IPS DF 6.9 (cell line): ENCODE measurements at places on chromosomes 16 and 17.

DNA sequence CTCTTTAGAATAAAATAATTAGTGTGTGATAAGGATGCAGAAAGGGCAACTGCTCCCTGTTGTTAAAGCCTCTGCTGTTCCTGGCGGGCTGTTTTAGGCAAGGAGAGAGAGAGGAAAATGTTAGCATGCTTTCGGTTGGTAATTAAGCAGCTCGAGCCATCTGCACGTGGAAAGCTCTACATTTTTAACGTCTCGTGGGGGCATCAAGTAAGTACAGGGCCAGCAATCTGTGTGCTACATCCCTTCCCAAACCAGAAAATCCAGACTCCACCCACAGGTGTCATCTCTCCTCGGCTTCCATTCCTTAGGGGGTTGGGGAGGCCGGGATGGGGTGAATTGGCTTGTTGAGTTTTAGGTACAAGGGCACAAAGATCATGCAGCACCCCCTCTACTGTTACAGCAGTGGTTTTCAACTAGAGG lies 62.4 kb upstream of the MARCHF10 start:
- DNase-seq, result no peak

DNA sequence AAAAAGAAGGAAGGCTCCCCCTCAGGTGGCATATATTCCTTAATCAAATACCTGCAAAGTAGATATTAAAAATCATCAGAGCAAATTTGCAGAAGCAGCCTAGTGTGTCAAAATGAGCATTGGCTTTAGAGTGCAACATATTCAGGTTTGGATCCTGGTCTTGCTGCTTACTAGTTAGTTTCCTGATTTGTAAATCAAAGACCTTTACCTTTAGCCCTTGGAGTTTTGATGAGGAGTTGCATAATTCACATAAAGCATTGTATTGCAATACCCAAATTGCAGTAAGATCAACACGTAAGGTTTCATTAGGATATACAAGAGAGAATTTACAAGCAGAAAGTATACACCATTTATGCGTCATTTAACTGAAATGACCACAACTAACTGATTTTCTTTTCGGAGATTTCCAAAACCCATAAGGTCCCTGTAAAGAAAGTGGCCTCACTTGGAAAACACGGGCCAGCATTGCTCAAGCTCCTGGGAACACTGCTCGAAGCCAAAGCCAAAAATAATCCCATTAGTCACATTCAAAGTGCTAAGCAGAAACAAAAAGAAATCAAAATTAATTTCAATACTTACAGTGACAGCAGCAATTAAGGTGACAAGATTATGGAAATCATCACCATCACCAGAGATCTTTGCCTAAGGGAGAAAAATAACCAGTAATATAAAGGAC lies 415.9 kb upstream of the ERCC4 start:
- no peak for DNase-seq

DNA sequence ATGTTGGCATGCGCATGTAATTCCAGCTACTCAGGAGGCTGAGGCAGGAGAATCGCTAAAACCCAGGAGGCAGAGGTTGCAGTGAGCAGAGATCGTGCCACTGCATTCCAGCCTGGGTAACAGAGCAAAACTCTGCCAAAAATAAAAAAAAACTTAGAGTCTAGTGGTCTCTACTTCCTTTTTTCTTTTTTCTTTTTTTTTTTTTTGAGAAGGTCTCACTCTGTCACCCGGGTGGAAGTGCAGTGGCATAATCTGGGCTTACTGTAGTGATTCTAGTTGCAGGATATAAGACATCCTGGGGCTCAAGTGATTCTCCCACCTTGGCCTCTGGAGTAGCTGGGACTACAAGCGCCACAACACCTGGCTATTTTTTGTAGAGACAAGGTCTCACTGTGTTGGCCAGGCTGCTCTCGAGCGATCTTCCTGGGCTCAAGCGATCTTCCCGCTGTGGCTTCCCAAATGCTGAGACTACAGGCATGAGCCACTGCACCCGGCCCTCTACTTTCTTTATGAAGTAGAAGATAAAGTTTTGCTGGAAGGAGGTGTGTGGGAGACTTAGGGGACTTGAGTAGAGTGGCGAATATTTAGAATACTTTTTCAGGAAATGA lies 47.9 kb upstream of the TAOK1 start:
- no peak for DNase-seq

DNA sequence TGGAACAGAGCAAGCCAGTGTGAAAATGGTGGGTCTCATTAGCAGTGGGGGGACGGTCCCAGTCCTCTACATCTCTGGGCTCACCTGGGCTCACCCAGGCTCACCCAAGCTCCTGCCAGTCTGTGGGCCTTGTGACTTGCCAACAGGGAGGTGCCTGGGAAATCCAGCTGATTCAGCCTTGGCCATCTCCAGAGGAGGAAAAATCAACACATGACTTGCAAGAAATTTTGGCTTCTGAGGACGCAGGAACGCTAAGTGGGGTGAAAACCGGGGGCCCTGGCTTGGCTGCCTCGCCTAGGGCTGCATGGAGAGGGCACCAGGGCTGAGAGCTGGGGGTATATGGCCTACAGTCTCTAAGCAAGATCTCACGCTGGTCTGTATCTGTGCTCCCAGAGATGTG lies 47.7 kb downstream of the VAC14 start:
- no peak for DNase-seq

DNA sequence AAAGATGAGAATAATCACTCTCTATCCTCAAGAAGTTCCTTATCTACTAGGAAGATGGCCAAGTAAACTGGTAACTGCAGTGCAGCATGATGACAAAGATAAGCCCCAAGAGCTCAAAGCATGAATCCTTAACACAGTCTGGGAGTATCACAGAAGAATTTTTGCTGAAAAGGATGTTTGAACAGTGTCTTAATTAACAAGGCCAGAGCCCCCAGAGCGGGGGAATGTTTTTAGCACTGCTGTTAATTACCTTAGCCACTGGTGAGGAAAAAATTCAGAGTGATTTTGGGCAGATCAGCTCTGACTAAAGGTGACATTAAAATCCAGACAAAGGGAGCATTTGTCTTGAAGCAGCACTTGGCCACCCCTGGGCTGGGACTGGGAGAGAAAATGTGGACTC lies 30.1 kb downstream of the ADAMTS18 start:
- DNase-seq, result no peak

DNA sequence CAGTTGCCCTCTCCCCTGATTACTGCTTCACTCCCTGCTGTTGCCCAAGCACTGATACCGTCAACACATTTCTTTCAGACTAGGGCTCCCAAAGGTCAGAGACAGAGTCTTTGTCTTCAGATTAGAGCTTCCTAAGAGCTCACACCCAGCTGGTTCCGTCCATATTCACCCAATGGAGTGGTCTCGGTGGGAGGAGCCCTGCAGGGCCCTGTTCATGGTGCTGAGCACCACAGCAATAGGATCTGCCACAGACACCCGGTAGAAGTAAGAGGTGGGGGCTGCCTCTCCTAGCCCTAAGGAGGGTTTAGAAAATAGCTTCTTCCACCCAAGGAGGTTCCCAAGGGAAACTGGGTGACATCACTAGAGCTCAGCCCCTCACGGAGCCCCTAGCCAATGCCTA lies 128.3 kb downstream of the CCDC144A start:
- DNase-seq, result no peak

GRCh38 chr17:72996791-72997190 lies 95.7 kb downstream of the SLC39A11 start:
- no peak for DNase-seq

DNA sequence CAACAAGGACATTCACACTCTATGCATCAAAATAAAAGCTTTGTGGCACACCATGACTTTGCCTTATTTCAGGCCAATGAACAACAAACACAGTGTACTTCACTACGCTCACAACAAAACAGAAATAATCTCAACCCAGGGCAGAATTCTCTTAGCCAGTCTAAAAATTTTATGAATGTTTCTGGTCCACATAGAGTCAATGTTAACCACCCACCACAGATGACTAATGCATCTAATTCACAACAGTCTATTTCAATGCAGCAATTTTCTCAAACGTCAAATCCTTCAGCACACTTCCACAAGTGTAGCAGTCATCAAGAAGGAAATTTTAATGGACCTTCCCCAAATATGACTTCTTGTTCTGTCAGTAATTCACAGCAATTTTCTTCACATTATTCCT lies 101.7 kb downstream of the CHD9 start:
- DNase-seq, result no peak

- DNase-seq, result no peak
Measured at GRCh38 chr17:8018436-8018835, 16.0 kb downstream of the GUCY2D start.

GRCh38 chr17:27386206-27387075 lies 69.8 kb upstream of the KSR1 start:
- no peak for DNase-seq

- DNase-seq, result no peak
Measured at GRCh38 chr16:56898847-56899246, 33.1 kb upstream of the HERPUD1 start.

DNA sequence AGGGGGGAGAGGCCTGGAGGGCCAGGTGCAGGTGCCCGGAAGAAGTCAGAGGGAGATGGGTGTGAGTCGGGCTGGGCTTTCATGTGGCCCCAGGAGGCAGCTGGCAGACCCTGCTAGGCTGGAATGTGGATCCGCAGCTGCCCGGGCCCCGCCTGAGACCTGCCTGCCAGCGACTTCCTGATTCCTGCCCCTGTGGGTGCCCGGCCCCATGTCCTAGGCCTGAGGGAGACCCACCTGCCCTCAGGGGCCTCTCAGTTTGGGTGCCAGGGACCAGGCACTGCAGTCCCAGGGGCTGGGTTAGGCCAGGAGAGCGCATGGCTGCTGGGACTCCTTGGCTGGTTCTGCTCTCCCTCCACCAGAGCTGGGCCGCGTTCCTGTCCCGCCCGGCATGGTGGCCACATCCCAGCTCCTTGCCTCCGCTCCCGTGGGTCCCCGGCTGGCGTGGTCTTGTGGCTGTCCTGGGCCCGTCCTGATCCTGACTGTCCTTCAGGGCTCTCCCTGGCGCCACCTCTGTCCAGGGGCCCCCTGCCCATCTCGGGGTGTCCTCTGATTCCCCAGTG lies 22.1 kb upstream of the SPNS2 start:
- DNase-seq, result no peak

GRCh38 chr17:50269477-50270434 lies 4.5 kb upstream of the TMEM92 start:
- peak; percentile 61 for DNase-seq

DNA sequence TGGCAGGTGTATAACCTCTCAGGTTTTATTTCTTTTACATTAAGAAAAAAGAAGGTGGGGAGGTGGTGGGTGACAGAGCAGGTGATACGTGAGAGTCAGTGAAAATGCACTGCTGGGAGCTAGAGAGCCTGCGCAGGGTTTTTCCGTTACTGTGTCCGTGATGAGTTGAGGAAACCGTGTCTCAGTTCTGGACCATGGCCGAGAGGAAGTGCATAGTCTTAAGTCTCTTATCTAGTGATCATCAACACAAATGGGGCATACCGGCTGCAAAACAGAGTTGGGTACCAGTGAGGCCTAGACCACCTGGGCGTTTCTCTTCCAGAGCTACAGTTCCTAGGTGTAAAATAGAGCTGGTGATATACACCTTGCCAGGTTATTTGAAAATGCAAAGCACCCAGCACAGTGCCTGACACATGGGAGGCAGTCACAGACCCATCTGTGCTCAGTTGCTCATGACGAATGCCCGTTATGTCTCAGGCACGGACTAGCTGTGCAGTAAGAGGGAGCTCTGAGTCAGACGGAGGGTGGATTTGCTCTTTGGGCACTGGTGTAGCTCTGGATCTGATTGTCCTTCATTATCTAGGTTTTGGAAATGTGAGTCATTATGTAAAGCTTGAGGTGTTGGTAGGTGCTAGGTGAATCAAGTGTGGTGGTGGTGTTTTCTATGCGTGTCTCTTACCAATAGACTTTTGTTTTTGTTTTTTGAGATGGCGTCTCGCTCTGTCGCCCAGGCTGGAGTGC lies 60.9 kb downstream of the RPTOR start:
- DNase-seq, result no peak

DNA sequence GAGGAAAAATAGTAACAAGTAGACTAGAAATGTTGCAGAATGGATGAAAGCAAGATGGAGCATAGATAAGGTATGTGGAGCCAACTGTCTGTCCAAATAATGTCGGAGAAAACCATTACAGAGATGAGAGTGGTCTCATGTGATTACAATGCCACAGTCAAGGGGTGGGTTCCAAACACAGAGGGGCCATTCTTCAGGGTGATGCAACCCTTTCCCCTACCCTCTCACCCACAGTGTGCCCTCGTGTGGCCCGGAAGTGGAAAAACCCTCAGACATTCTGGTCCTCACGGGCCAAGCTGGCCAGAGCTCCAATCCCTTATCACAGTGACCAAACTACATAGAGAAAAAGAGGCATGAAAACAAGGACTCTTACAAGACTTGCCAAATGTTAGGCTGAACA lies 17.7 kb upstream of the HS3ST3A1 start:
- DNase-seq, result no peak

- no peak for DNase-seq
Measured at GRCh38 chr17:68854452-68854851, 100.7 kb downstream of the ABCA8 start.

- no peak for DNase-seq
Measured at GRCh38 chr16:67394155-67395104, 1.1 kb upstream of the TPPP3 start.

DNA sequence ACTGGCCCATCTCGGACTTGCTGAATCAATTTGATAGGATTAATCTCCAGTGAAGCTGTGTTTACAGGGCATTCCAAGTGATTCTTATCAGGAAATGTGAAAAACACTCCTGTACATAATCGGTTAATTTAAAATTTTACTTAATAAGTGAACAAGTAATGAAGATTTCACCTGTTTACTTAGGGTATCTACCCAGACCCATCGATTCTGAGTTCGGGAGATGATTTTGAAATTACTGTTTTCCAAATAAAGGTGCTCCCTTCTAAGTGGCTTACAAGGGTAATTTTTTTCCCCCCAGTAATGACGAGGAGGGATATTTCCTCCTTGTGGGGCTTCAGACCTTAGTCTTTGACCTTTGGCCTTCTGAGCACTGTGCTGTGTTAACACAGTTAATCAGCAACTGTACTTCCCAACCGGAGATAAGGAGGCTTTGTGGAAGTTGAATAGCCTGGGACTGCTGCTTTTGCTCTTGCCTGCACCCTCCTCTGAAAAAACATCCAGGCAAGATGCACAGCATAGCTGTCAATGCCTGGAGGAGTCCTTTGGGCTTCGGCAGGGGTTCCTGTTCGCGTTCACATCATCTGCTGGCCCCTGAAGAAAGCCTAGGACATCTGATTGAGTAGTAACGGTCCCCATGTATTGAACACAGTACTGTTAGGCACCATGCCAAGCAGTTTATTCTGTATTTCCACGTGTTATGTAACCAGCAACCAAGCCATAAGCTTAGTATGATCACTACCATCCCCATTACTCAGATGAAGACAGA lies 1.8 kb downstream of the FAHD1 start:
- DNase-seq, result no peak

- DNase-seq, result no peak
Measured at GRCh38 chr17:47246120-47246519, 7.5 kb upstream of the ITGB3 start.

DNA sequence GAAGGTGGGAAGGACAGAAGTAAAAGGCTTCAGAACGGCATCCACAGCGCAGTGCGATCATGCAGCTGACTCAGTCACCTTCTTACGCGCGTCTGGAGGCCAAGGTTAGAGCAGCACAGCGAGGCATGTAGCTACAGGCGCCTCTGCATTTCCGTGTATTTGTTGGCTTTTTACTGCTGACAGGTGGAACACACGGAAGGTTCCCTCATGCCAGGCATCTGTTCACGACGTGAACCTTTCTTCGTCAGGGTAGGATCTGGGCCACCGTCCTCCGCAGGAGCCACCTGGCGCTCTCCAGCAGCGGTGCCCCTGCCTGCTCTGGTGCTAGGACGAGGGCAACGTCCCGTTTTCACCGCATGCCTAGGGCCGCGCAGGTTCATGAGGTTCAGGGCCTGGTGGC lies 15.3 kb downstream of the TMEM204 start:
- no peak for DNase-seq

- no peak for DNase-seq
Measured at GRCh38 chr16:19683453-19684236, 34.4 kb downstream of the KNOP1 start.

GRCh38 chr17:29107933-29108822 lies 65.2 kb downstream of the PIPOX start:
- DNase-seq, result no peak
